ENCODE measurements at places on chromosomes 1 and 21.

- H3K27me3 ChIP-seq: no peaks in the 10 kb centered on the region
- H3K27ac ChIP-seq: peak overlapping the region; percentile 4
- DNase-seq: peak; percentile 90
- no peak overlapping the region for H3K4me3 ChIP-seq
Measured at GRCh38 chr1:153506831-153507413, 28.9 kb downstream of the S100A6 start.

- peaks cover 9% of the 10 kb centered on the region for H3K36me3 ChIP-seq
- H3K4me1 ChIP-seq: peaks cover 30% of the 10 kb centered on the region
- no peaks in the 10 kb centered on the region for H3K27me3 ChIP-seq
Measured at GRCh38 chr1:117060441-117061317, 553 bp downstream of the TTF2 start.

- H3K4me3 ChIP-seq: no peak overlapping the region
- no peak overlapping the region for H3K27ac ChIP-seq
- H3K27me3 ChIP-seq: peaks cover 89% of the 10 kb centered on the region
- no peak for DNase-seq
Measured at GRCh38 chr1:22629886-22630285, 6.5 kb upstream of the C1QA start.

- no peaks in the 10 kb centered on the region for H3K27me3 ChIP-seq
- peak; percentile 40 for DNase-seq
- peaks cover 23% of the 10 kb centered on the region for H3K4me1 ChIP-seq
- no peak overlapping the region for H3K4me3 ChIP-seq
Measured at GRCh38 chr1:198933515-198934222, 294.8 kb downstream of the PTPRC start.

DNA sequence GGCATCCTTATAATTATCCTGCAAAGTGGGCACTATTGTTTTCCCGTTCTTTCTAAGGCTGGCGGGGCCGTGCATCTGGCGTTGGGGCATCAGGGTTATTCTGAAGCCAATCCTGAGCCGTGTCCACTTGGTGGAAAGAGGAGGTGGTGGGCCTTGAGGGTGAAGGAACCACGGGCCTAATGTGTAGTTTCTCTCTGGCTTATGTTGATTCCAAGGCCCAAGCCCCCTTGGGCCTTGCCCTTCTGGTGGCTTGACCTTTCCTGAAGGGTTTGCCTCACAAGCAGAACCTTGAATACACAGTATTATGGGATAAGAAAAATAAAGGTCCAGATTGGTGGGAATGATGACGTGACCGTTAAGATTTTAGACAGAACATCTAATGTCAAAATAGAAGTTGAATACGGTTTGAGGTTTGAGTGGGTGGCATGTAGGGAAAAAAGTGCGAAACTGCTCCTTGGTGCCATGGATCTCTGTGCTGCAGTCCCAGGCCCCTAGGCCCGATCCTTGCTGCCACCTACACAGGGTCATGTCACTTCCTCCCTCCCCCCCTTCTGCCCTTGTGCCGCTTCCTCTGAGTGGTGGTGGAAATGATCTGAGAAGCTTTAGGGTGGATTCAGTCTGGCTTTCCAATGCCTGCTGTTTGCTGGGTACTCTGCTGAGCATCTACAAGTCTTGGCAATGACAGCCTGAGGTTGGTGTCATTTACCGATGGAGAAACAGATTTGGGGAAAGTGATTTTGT lies 90.5 kb downstream of the PRDM2 start:
- H3K36me3 ChIP-seq: peaks cover 81% of the 10 kb centered on the region
- no peaks in the 10 kb centered on the region for H3K4me1 ChIP-seq
- DNase-seq: no peak
- no peak overlapping the region for H3K27ac ChIP-seq

Measured in MCF 10A (cell line).